ENCODE measurements at places on chromosomes 5 and 9.

GRCh38 chr5:151030056-151030336 lies 9.6 kb downstream of the GPX3 start:
- no peak for DNase-seq

DNA sequence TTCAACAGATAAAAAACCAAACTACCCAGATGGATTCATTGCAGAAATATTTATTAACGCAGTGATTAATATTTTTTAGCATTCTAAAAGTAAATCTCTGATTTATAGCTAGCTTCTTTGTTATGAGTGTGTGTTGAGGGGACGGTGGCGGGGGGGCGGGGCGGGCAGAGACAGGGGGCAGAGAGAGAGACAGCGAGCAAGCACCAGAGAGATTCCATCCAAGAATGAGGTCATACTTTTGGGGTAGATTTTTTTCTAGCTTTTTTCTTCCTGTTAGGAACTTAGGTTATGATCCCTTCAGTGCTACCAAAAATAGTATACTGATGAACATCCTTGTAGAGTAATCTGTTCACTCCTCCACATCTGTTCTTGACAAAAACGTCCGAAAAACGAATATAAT lies 500 bp upstream of the ZNF883 start:
- no peak for DNase-seq

DNA sequence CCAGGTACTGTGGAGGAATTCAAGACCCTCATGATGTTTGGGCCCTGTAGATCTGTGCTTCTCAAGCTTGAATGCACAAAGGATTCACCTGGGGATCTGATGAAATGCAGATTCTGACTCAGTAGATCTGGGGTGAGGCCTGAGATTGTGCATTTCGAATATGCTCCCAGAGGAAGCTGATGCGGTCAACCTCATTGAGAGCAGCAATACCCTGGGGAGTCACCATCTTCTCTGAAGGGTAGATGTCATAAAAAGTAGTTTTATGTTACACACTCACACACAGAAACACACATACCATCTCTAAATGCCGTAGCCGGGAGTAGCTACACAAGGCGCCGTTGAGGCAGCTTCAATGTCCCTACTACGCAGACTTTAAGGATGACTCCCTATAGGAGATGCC lies 55.8 kb upstream of the CPEB4 start:
- DNase-seq, result no peak

GRCh38 chr5:155729684-155730059 lies 597.3 kb upstream of the SGCD start:
- no peak for DNase-seq

DNA sequence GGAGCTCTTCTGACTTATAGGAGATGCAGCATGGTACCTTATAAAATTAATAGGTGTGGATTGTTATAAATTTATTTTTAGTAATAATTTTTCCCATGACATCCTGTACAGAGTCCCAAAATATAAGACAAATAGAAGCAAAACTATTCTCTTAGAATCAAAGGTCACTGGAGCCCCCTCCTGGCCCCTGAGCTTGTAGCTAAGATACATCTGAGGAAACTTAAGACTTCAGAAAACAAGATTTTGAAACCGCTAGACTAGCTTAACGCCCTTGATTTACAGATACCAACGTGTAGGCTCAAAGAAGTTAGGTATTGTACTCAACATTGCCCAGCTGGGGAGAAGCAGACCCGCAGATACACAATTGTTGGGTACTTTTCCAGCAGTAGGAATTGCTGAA lies 45.7 kb upstream of the KCNN2 start:
- no peak for DNase-seq
